Osteoblast (primary cell): ENCODE measurements at places on chromosomes 6 and 20.

DNA sequence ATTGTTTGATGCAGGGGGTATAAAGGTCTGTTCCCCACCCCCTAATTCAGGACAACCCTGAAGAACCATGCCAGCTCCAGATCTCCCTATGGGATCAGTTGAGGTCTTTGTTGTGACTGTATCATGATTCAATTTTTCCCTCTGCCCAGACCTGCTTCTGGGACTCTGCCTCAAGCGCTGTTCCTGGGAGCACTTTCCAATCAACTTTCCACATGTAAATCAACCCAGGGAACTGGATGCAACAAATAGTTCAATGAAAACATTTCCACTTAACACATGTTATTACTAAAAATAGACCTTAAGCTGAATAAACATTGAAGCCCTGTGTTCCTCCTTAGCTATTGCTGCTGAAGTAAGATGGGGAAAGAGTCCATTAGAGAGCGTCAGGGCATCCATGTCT is 139.5 kb downstream of the C6orf58 start:
- DNase-seq = no peak

- DNase-seq = no peak
Observed at GRCh38 chr6:39430871-39431523, 108.5 kb upstream of the KCNK16 start.

GRCh38 chr20:38883081-38883980 is 42.9 kb upstream of the FAM83D start:
- DNase-seq = no peak

- no peak for DNase-seq
Observed at GRCh38 chr20:24407151-24407550, 62.3 kb upstream of the SYNDIG1 start.

DNA sequence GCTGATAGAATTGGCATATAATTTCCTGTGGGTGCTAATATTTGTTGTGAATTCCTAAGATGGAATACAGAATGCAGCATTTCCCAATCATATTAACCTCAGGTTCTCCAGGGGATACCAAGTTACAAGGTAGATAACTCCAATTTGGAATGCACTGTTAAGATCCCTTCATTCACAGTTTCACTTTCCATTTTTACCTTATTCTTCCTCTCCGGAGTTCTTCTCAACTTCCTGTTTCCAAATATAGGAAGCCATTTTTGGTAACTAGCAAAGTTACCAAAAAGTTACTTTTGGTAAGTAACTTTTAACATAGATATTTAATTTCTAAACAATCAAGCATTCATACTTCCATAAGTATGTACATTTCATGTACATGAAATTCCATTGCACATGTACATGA is 63.5 kb upstream of the PHACTR2 start:
- DNase-seq = no peak

DNA sequence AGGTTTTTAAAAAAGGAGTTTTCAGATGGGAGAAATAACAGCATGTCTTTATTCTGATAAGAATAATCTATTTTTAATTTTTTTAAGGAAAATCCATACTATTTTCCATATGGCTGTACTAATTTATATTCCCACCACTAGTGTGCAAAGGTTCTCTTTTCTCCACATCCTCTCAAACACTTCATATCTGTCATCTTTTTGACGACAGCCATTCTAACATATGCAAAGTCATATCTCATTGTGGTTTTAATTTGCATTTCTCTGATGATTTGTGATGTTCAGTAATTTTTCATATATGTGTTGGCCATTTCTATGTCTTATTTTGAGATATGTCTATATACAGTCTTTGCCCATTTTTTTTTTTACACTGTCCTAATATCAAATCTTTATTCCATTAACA is 280.6 kb upstream of the RUNX2 start:
- no peak for DNase-seq

GRCh38 chr6:159505140-159505922 is 187.7 kb downstream of the SOD2 start:
- no peak for DNase-seq
